ENCODE measurements at places on chromosomes 2 and 18. TPM values are rescaled to one million over a fixed set of nuclear protein-coding genes. Genes with fewer than 3 reads are reported as not detected.

GRCh38 chr2:136796339-136796738, 31.0 kb downstream of the THSD7B start:
- DNase-seq, result no peak

- DNase-seq, result no peak
Measured at GRCh38 chr2:109368798-109369197, 239.8 kb downstream of the SH3RF3 start.

Gene FAM98A
- 38.1 TPM for total RNA-seq

- DNase-seq, result no peak
Measured at GRCh38 chr2:235674146-235674545, 180.3 kb downstream of the AGAP1 start.

Gene MRPL44
- 26.5 TPM for total RNA-seq

DNA sequence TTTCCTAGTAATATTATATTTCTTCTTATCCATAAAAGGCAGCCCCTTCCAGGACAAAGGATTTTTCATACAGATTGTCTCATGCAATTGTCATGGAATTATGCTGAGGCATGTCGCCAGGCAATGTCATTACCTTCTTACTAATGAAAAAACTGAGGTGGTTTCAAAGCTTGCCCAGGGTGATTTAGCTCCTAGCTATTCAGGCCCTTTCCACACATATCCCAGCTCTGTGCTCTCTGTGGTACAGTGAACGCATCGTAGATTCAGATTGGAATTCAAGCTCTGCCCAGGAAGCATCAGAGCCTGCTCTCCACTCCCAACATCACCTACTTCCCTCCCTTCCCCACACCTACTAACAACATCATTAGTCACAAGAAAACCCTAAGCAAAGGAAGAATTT, 60.1 kb downstream of the ATP8B1 start:
- no peak for DNase-seq

DNA sequence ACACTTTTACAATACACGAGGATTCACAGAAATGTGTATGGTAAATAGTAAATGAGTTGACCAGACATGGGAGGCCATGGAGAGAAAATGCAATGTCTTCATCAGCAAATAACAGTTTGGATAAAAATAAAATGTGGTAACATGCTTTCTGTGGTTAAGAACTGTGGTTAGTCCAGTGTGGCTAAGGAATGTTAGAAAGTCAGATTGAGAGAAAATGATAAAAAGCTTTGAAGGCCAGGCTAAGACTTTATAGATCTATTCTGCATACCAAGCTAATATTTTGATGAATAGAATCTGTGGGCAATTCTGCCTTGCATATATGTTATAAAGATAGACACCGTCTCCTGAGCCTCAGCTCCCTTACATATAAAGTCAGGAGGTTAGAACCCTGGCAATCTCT, 215.9 kb downstream of the SOX11 start:
- DNase-seq, result no peak

DNA sequence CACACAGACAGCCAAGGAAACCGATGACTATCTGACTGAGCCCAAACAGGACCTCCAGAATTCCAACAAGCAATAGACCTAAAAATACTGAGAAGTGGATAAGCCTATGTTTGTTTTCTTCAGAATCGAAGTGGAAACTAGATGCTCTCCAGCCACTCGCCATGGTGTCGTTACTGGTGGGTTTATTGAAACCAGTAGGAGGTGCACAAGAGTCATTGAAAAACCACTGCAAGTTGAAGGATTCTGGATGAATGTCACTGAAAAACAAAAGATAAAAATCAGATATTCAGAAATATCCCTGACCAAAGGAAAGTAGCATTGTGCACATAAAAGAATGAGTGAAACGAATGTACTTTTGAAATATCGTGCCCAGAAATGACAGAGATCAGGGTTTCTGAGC, 15.3 kb downstream of the TM4SF20 start:
- no peak for DNase-seq
